ENCODE measurements at places on chromosomes 7 and 10.

DNA sequence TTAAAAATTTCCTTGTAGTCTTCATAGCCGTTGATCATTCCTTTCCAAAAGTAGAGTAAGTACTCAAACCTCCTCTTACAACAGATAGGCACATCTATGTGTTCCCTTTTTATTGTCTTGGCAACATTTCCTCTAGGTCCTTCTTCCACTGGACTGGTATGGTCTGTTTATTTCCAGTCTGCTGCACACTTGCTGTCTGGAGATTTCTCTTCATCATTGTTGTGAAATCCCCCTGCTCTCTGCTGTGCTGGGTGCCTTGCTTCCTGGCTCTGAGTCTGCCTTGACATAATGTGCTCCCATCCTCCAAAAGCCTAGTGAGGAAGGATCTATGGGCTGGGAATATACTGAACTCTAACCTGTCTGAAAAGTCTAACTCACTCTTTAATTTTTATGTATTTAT is 545.3 kb upstream of the VSTM2A start:
- DNase-seq, result no peak

DNA sequence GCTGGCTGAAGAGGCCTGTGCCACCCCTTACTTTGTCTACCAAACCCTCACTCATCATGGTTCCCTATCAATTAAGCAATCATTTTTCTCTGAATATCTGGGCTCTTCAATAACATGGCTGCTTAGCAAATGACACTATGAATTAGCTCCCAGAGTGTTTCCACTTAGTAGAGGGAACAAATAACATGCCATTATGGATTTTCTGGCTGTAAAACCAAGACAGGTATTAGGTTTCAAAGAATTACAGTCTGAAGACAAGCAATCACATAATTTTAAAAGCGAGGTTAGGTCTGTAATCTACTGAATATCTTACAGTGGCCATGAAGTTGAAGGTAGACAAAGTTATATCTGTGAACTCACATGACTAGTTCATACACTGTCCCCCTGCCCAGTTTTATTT is 220.8 kb upstream of the PHYHIPL start:
- no peak for DNase-seq

- no peak for DNase-seq
Observed at GRCh38 chr7:411677-412312, 107.9 kb downstream of the PDGFA start.

DNA sequence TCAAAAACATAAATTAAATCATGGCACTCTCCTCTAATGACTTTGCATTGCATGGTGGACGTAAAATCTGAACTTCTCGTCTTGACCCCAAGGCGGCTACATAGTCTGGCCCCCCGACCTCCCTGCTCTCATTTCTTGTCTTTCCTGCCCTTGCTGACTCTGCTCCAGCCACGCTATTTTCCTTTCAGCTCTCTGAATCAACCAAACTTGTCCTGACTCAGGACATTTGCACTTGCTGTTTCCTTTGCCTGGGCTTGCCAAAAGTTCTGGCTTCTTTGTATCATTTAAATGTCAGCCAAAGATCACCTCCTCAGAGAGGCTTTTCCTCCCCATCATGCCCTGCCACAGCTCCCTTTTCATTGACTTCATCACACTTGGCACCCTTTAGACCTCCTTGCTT is 107.7 kb upstream of the NFE2L3 start:
- DNase-seq, result no peak

DNA sequence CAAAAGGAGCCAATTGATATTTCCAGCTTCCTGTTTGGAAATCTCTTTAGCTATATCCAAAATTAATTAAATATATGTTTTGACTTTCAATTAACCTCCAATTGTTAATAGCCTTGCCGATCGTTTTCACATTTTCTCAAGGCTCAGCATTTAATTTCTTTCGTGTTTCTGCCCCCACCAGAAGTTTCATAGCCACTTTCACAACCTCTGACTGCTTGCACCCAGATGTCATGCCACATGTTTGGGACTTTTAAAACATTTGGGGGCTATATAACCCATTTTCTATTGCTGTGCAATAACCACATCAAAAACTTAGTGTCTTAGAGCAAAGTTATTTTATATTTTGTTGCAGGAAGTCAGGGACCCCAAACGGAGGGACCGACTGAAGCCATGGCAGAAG is 510.6 kb upstream of the CNTNAP2 start:
- no peak for DNase-seq

GRCh38 chr10:28984431-28984830 is 304.4 kb upstream of the LYZL1 start:
- no peak for DNase-seq

DNA sequence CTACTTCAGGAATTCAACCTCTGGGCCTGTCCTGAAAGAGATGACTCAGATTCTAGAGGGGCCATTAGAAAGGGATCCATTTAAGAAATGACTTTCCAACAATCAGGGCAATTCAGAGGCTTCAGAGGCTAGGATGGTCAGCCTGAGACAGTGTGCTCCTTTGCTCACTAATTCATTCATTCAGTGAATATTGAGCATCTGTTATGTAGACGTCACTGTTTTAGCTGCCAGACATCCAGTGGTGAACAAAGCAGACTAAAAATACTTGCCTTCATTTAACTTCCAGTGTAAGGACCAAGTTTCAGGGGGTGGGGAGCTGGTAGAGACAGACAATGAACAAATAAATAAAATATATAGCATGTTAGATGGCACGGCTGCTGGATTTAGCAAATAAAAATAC is 1.6 kb downstream of the KIAA1217 start:
- DNase-seq, result no peak

DNA sequence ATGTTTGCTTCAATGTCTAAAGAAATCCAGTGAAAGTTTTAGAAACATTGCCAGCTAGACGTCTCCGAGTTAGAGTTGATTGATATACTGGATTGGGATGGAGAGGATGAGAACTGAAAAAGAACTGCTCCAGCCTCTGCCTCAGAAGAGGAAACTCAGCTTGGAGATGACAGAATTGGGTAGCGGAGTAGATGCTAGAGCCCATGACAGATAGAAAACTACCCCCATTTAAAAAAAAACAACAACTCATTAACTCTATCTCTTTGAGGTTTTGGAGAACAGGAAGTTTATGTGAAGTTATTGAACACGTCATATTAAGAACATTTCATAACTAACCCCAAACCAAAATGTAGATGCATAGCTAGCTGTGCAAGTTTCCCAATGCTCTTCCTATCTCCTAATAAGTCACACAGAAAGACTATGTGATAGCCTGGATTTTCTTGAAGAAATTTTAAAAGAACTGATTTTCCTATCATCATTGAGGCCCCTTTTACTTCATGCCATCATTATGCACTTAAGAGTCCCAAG is 28.3 kb upstream of the AFAP1L2 start:
- DNase-seq, result no peak

GRCh38 chr7:78222001-78222751 is 423.6 kb downstream of the PHTF2 start:
- DNase-seq, result no peak

DNA sequence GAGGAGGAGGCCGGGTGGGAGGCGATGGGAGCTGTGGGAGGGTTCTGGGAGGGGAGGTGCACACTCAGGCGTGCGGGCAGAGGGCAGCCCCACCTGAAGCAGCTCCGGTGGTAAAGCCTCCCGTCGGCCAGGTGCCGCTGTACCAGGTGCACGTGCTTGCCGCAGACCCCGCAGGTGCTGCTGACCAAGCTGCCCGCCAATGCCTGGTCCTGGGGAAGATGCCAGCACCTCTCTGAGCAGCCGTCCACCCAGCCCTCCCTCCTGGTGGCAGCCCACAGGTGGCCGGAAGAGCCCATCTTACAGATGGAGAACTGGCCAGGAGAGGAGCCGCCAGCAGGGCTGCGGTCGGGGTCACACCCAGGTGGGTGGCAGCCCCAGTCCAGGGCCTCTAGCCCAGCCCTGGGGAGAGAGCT is 12.6 kb downstream of the MICALL2 start:
- DNase-seq, result no peak
